NCI-H2081 treated with DMSO at 0.1 percent for 48 hours (cell line): ENCODE measurements at places on chromosomes 2 and 18.

GRCh38 chr2:155315768-155316167 lies 617.3 kb downstream of the KCNJ3 start:
- no peak for DNase-seq

GRCh38 chr2:141703501-141703900 lies 427.3 kb downstream of the LRP1B start:
- no peak for DNase-seq

GRCh38 chr18:27608174-27608573 lies 423.1 kb upstream of the CHST9 start:
- no peak for DNase-seq

DNA sequence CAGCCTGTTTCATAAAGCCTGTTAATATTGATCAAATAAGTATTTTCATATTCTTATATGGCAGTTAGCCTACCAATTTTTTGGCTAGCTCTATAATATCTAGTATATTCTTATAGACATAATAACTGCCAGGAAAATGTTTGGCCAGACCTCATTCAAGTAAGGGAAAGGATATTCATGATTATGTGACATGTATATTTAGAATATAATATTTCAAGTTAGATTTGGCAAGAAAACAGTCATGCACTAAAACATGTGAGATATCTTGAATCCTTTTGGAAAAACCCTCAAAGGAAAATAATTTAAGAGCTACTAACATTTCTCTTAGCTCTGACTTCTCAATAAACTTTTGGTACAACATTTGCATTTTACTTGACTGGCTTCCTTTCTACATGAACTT lies 694.1 kb downstream of the PLCL1 start:
- DNase-seq, result no peak

GRCh38 chr2:218262237-218262600 lies 1.4 kb downstream of the GPBAR1 start:
- no peak for DNase-seq

GRCh38 chr2:156021146-156022040 lies 311.1 kb downstream of the NR4A2 start:
- DNase-seq, result no peak

DNA sequence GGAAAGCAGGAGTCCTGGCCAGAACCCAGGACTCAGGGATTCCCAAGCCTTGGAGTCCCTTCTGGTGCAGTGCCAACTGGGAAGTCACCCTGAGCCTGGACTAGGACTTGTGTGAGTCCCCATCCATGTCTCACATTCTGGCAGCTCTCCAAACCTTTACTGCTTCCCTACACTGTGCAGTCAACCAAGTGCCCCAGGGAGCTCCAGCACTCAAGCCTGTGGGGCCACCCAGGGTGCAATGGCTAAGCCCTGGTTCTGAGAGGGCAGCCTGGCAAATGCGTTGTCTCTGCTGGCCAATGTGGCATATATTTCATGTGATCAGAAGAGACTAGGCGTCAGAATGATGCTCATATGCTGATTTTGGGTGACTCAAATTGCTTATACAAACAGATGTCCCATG lies 223.4 kb downstream of the SP3 start:
- no peak for DNase-seq

DNA sequence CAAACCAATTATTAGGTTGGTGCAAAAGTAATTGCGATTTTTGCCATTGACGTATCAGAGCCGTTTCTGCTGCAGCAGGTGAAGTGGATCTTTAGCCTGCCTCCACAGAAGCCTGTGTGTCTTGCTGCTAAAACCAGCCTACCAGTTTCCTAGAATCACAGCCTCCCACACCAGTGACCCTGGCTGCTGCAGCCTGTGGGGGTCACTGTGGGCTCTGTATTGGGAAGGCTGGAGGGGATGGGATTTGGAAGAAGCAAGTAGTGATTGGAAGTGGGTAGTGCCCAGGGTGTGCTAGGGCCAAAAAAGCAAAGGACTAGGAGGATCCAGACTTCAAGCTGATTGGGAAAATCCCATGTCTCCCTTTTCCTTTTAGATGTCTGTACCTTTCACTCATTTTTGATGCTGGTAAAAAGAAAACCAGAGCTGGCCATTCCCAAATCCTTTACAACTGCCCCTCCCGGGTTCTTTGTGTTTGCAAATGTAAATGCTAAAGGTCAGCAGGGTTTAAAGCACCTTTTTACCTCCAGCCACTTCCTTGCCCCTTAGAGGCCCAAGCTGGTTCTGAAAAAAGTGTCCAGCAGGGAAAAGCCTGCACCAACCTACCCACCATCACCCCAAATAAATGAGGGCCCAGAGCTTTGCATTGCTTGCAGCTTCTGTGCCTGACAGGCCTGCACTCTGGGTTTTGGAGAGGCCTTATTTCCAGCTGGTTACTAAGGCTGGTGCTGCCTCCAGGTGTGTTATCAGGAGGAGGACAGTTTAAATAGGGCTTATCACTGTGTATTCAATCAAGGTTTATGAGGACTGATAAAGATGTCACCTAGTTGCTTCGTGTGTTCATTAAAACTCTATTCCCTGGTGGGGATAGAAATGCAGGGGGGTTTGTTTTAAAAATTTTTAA lies 172.0 kb downstream of the MIB1 start:
- no peak for DNase-seq

- DNase-seq, result no peak
These were observed 360.8 kb downstream of the ALK start for GRCh38 chr2:29560566-29560965.

DNA sequence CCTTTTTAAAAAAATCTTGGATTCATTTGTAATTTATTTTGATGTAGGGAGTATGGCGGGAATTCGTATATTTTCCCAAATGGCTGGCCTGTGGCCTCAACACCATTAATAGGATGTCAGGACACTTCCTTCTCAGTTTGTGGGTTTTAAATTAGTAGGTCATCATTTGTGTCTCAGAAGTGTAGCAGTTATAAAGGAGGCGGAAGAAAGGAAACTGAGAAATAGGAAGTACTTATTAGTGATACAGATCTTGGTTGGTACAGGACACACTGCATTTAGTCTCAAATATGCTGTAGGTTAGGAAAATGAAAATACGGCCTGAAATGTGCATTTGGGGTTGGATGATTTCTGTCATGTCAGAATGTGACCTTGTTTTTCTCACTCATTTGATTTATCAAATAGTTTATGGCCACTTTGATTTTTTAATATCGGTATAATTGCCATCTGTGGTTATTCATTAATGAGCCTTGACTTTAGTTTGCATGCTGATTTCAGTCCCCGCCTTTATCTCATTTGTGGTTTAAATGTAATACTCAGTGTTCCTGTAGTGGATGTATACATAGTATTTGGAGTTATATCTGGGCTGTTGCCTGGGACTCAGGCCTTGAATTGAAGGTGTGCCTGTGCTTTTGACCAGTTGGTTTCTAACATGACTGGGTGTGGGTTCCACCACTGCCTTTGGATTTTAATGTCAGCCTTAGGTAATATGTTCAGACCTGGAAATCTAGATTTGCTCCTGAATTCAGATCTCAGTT lies 31.4 kb downstream of the ZCCHC2 start:
- DNase-seq, result no peak
